ENCODE measurements at places on chromosomes 2 and 18.

GRCh38 chr2:69624131-69624530 lies 19.4 kb downstream of the AAK1 start:
- DNase-seq, result peak; percentile 40

DNA sequence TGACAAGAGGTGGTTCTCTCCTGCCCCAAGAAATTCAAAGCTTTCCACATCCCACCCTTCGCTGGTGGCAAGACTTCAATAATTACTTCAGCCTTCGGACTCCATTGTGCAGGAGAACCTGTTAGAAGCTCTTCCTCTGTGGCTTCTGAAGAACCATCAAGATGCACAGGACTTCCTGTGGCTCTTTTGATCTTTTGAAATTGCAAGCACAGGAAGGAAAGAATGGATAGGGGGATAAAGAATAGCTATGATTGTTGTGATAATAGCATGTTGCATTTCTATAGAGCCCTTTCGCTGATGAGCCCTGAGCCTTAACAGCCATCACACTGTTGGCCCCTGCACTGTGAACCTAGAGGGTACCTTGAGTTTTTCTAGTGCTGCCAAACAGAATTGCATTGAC lies 7.4 kb downstream of the EPAS1 start:
- no peak for DNase-seq

- no peak for DNase-seq
These were observed 39.9 kb downstream of the MAP3K2 start for GRCh38 chr2:127347734-127348392.

DNA sequence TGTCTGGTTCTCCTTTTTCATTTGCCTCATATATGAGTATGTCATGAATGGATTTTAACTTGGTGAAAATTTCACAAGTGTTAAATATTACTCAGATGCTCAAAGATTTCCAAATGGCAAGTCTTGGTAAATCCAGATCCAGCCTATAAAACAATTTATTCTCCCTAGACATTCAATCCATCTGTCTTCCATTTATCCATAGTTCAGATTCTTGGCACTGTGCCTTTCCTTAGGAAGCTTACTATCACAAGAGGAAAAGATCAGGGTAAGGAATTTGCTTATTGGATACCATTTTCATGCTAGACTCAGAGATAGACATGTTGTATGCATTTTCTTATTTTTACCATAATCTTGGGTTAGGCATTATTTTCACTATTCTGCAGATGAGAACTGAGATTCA lies 72.5 kb upstream of the LRRTM1 start:
- DNase-seq, result no peak

GRCh38 chr18:8116341-8117005 lies 492.8 kb upstream of the RAB12 start:
- DNase-seq, result no peak

DNA sequence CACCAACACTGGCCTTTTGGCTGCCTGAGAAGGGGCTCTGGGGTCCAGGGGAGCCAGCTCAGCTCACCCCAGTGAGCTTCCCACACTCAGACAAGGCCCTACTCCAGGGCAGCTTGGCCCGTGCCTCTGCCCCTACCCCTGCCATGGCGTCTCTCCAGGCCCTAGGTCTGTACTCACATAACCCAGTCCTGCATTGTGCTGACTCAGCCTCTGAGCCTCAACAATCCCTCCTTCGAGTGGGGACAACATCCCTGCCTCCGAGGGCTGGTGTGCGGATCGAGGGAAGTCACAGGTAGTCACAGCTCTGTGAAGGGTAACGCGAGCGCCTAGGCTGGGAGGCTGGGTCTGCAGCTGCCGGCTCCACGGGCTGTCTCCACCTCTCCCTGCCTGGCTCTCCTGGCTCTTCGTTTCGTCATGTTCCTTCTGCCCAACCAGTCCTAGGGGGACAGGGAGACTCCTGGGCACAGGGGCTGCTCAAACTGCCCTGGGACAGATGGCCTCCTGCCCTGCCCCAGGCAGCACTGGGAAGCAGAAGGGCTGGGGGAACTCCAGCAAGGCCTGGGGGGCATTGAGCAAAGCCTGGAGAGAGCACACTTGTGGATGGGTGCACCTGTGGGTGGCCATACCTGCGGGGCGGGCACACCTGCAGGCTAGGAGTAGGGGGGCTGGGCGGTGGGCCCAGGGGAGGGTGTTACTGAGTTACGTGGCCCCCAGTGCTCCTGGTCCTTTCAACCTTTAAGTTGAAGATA lies 74.6 kb downstream of the RRM2 start:
- DNase-seq, result no peak

GRCh38 chr18:30088238-30089015 lies 954.1 kb downstream of the DSC3 start:
- no peak for DNase-seq

DNA sequence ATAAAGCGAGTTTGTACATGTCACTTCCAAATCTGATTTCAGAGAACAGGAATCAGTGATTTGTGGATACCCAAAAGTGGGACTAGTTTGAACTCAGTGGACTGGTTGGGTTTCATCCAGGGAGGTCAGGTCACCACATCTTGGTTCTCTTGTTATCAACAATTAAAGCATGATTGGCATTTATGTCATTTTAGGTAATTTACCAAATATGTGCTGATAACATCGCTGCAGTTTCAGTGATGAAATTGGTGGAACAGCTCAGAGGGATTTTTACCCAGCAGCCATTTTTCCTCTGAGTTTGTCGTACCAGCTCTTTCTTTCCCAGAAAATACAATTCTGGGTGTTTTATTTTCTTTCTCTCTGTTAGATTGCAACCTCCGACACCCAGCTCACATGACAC lies 33.4 kb downstream of the TMEM18 start:
- DNase-seq, result no peak

- no peak for DNase-seq
These were observed 21.3 kb upstream of the TTN start for GRCh38 chr2:178828486-178828881.

GRCh38 chr2:30208453-30208852 lies 22.9 kb upstream of the LBH start:
- DNase-seq, result peak; percentile 13

- DNase-seq, result no peak
These were observed 8.8 kb upstream of the DDX1 start for GRCh38 chr2:15582710-15583357.

GRCh38 chr18:811182-811891 lies 705 bp downstream of the YES1 start:
- DNase-seq, result no peak

DNA sequence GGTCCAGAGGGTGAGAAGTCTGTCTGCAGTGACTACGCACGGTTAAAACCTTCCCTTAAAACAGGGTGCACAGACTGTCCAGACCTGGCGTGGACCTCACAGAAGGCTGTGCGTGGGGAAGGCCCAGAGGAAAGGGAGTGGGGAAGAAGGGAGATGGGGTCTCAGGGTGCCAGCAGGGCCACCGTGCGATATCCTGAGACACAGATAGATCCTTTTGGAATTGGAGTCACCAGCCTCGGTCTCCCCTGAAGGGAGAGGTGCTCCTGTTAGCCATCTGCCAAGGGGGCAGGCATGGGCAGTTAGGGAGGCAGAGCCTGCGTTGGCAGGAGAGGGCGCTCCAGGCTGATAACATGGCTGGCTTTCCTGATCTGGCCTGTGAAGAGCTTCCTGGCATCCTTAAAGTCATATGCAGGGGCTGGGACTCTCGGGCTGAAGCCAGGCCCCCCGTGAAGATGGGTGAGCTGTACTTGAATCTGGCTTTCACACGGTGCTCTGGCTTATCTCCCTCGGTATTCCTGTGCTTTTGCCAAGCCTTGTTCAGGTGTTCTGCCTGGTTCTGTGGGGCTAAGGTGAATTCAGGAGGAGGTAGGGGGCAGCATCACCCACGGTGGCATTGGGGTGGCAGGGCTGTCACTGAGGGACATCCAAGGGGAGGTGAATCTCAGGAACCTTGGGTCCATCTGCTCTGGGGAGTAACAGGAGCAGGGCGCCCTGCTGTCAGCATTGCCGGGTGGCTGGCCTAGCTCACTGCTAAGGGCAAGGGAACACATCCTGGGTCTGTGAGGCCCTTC lies 107.2 kb upstream of the SMAD2 start:
- no peak for DNase-seq

GRCh38 chr2:75491129-75491753 lies 69.5 kb downstream of the EVA1A start:
- no peak for DNase-seq

DNA sequence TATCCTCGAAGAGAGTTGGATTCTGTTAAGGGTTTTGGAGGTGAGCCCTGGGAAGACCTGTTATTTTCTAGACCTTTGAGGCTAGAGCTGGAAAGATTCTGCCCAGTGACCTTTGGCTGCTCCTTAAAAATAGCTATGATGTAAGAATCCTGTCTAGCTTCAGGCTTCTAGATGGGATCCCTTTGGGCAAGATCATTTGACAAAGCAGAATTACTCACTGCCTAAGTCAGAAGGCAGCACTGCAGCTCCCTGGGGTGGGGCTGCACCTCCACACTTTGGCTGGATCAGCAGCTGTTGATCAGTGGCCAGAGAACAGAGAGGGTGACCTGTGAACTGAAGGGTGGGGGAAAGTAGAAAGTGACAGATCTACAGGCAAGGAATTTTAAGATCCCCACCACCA lies 103.8 kb downstream of the ASAP2 start:
- no peak for DNase-seq

GRCh38 chr2:64594226-64594989 lies 59.3 kb downstream of the SERTAD2 start:
- peak; percentile 20 for DNase-seq

GRCh38 chr2:26957041-26957440 lies 13.4 kb upstream of the MAPRE3 start:
- no peak for DNase-seq

- DNase-seq, result no peak
These were observed 10.9 kb downstream of the ANKRD23 start for GRCh38 chr2:96832754-96833507.

DNA sequence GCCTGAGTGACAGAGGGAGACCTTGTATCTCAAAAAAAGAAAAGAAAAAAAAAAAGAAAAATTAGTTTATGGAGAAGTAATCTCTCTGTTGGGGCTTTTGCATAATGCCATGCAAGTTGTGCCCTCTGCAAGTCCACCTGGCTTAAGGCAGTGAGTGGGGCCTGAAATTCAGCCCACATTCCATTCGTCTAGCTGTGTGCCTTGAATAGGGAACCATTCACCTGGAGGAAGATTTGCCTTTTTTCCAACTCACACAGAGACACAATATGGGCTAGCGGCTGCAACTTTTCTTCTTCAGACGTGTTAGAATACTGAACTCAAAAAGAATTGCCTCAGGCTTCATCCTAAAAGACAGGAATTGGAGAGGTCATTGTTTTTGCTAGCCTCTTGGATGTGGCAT lies 160.0 kb upstream of the STON1 start:
- DNase-seq, result no peak

GRCh38 chr2:216475767-216476166 lies 22.9 kb upstream of the RPL37A start:
- no peak for DNase-seq

- DNase-seq, result no peak
These were observed 98.7 kb upstream of the ST3GAL5 start for GRCh38 chr2:85987266-85988174.

GRCh38 chr2:25131567-25132298 lies 36.6 kb downstream of the POMC start:
- no peak for DNase-seq

DNA sequence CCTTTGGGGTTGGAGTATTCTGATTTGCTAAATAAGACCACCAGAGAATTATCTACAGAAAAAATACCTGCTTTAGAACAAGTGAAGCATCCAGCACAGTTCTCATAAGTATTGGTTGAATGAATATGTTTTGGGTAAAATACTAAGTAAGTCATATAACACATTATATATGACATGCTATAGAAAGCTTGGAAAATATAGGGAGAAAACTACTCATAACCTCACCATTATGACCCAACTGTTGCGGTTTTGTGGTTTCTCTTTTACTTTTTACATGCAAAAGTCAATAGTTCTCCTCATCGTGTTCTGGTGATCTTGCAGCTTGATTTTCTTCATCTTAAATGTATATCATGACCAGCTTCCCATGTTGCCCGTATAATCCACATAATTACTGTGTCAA lies 66.2 kb downstream of the DIPK1C start:
- peak; percentile 61 for DNase-seq

- DNase-seq, result no peak
These were observed 1351.3 kb upstream of the CHAC2 start for GRCh38 chr2:52416340-52416739.

GRCh38 chr2:27290549-27290948 lies 8.3 kb downstream of the TRIM54 start:
- no peak for DNase-seq

DNA sequence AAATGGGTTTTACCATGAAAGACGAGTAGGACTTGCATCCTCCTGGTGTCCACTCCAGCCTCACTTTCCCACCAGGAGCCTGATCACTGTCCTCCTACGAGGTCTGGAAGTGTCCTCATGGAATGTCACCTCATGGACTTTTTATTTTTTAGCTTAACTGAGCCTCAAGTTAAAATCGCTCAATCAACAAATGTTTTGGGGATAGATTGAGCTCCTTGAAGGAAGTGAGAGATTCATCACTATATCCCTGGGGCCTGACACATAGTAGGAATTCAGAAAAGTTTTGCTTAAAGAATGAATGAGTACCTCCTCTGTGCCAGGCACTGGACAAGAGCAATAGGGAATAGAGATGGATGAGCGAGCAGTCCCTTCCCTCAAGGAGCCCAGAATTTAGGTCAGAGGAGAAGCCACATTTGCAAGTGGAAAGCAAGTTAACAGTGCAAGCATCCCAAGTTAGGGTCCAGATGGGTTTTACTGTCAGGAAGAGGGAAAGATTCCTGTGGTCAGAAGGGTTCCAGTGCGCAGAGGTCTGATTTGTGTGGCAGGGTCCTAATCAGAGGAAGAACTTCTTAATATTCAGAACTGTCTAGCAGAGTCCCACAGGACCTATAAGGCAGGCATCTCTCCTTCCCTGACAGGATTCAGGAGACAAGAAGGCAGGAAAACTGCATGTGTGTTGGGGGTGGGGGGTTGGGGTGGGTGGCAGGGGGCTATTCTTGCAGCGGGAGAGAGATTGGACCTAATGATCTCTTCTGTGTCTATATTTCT lies 67.0 kb downstream of the MYCN start:
- DNase-seq, result no peak

DNA sequence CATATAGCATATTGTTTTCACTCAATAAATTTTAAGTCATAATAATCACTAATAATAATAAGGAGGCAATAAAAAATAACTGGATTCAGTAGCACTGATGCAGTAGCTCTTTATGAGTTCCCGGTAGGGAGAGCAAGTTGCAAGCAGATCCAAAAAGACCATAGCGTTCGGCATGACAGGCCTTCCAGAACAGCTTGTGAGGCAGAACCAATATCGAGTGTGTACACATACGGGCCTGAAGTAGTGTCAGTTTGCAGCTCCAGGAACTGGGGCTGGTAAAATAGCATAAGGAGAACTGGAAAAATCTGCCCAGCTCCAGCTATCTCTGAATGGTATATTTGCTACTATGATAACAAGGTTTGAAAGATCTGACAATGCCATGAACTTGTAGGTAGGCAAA lies 1607.8 kb upstream of the PIK3C3 start:
- no peak for DNase-seq

GRCh38 chr2:20050646-20051531 lies 539 bp downstream of the LAPTM4A start:
- no peak for DNase-seq
